Adrenal gland (tissue), 19 donors: ENCODE measurements at places on chromosomes 16 and 17.

GRCh38 chr17:27586203-27586721 lies 44.7 kb upstream of the LGALS9 start:
- DNase-seq = no peak

- no peak for DNase-seq
Measured at GRCh38 chr17:40614431-40615067, 33.1 kb downstream of the SMARCE1 start.

DNA sequence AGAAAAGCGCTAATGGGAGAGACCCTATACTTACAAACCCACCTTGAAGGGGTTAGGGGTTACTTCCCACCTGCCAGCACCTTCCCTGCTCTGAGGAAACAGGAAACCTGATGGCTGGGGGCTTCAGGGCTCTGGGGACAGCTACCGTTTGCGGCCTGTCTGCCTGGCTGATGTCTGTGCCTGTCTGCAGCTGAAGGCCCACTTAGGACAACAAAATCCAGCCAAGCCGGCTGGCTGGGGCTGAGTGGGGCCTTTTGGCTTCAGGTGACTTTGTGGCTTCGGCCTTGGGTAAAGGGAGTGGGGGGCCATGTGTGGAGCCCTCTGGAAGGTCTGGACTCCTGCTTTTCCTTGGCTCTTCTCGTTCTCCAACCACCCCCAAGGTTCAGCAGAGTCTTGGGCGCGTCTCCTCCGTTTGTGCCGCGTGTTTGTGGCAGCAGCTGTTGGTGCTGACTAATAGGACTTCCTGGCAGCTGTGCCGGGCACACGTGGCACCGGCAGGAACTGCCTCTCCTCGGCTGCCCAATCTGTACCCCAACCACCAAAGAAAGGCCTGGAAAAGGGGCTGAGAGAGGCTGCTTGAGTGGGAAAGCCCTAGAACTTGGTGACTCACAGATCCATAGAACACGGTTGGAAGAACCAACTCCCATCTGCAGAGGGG lies 186.7 kb downstream of the MSI2 start:
- DNase-seq = peak; percentile 86

- DNase-seq = no peak
Measured at GRCh38 chr17:55673743-55674506, 48.7 kb downstream of the TMEM100 start.

DNA sequence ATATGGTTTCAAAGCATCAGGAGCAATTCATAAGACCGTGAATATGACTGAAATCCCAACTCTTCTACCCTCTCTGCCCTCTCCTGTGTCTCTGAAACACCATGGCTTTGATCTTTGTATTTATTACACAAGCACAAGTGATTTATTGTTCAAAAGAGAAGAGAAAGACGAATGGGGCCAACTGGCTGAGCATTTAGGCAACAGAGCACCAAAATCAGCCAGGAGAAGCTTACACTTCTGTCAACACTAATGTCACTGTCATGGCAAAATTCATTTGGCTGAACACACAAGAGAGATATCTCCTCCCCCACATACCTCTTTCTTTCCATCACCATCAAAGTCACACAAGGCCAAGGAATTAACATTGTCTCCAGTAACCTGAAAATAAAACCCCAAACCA lies 9.3 kb downstream of the BBS2 start:
- DNase-seq = no peak

GRCh38 chr16:87918866-87919680 lies 17.3 kb downstream of the CA5A start:
- DNase-seq = peak; percentile 74

- no peak for DNase-seq
Measured at GRCh38 chr16:57355898-57356414, 2.6 kb upstream of the CCL22 start.

GRCh38 chr16:81526935-81527334 lies 82.3 kb downstream of the CMIP start:
- peak; percentile 39 for DNase-seq

- no peak for DNase-seq
Measured at GRCh38 chr17:42775534-42776098, 2.4 kb downstream of the VPS25 start.

DNA sequence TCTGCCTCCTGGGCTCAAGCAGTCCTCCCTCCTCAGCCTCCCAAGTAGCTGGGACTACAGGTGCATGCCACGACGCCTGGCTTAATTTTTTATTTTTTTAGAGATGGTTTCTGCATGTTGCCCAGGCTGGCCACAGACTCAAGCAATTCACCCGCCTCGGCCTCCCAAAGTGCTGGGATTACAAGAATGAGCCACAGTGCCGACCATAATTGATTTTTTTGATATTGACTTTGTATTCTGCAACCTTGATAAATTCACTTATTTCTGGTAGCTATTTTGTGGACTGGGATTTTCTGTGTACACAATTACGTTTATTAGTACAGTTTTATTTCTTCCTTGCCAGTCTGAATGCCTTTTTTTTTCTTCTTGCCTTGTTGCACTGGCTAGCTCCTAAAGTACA lies 30.0 kb downstream of the TAOK1 start:
- no peak for DNase-seq

- no peak for DNase-seq
Measured at GRCh38 chr17:75615301-75615700, 17.9 kb upstream of the SMIM5 start.

- no peak for DNase-seq
Measured at GRCh38 chr17:80027043-80027435, 8.6 kb downstream of the TBC1D16 start.
